ENCODE measurements at places on chromosomes 11 and 22.
A peak's percentile ranks its signal among the peaks of the same experiment; 100 is the strongest.

DNA sequence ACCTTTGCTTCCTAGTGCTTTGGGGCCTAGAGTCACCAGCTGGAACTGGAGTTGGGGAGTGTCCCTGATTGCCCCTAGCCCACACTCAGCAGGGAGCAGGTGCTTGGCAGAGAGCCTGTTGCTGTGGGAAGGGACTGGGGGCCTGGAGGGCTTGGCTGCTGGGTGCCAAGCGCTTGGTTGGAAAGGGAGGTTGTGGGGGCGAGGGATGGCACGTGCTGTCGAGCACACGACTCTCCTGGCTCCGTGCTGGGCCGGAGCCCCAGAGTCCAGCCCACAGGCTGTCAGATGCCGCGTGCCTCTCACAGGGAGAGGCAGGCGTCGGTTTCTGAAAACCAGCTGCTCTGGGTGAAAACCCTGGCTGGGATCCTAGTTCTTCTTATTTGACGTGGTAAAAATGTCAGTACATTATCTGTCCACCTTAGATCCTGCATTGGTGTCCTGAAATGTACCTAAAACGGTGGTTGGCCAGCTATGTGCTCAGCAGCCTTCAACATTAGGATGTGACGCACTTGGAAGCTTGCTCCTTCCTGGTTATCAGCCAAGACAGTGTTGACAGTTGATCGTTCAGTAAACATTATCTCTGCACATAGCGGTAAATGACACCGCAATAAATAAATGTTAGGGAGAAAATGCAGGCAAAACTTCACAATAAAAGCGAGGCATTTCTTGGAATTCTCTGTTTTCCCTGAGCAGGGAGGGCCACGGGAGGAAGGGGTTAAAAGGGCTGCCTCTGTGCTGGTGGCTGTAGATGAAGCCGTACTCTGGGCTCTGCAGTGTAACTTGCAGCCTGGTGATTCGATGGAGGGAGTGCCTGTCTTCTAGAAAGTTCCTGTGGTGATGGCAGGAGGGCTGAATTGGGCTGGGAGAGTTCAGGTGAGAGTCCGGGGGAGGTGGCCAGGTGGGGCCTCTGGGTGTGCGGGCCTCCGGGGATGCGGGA lies 29.2 kb downstream of the GRAMD4 start:
- DNase-seq: no peak

GRCh38 chr11:61378713-61379313 lies 13.6 kb upstream of the TMEM216 start:
- DNase-seq: no peak

DNA sequence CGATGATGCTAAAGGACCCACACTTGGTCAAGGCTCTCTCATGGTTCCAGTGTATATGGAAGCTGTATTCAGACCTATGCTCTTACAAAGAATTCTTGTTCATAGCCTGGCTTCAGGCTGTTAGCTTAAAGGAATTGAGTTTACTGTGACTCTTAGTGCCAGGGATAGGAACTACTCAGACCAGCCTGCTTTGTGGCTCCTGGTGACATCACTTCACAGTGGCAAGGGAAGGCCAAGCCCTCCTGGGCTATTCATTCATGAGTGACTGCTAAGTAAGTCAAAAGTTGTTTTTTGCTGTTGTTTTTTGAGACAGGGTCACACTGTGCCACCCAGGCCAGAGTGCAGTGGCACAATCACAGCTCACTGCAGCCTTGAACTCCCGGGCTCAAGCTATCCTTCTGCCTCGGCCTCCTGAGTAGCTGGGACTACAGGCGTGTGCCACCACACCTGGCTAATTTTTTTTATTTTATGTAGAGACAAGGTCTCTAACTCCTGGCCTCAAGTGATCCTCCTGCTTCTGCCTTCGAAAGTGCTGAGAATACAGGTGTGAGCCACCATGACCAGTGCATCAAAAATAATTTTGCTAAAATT lies 9.6 kb downstream of the ART5 start:
- DNase-seq: no peak

DNA sequence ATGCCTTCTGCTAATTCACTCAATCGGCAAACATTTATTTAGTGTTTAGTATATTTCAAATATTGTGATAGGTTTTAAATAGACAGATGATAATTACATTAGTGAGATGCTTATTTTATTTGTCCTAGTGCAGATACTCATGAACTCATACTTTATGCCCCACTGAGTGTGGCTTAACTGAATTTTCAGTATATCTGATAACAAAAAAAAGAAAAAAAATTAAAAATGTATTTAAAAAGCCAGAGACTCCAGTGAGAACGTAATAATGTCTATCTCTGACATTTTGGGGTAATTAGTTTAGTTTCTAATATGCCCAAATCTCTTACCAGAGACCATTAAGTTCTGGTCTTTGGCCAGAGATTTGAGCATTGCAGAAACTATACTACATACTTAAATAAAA lies 332.6 kb upstream of the CHORDC1 start:
- DNase-seq: no peak

GRCh38 chr11:129972611-129973010 lies 30.0 kb downstream of the PRDM10 start:
- DNase-seq: no peak

GRCh38 chr11:18705651-18706281 lies 7.2 kb downstream of the TMEM86A start:
- no peak for DNase-seq

GRCh38 chr11:63289658-63290057 lies 46.3 kb upstream of the SLC22A25 start:
- no peak for DNase-seq

- DNase-seq: no peak
Measured at GRCh38 chr22:23264610-23265367, 84.5 kb downstream of the BCR start.

- no peak for DNase-seq
Measured at GRCh38 chr11:14444441-14445189, 55.0 kb downstream of the COPB1 start.

- no peak for DNase-seq
Measured at GRCh38 chr11:102680945-102681344, 24.6 kb downstream of the MMP27 start.

- DNase-seq: no peak
Measured at GRCh38 chr11:125155767-125156166, 8.8 kb upstream of the PKNOX2 start.

DNA sequence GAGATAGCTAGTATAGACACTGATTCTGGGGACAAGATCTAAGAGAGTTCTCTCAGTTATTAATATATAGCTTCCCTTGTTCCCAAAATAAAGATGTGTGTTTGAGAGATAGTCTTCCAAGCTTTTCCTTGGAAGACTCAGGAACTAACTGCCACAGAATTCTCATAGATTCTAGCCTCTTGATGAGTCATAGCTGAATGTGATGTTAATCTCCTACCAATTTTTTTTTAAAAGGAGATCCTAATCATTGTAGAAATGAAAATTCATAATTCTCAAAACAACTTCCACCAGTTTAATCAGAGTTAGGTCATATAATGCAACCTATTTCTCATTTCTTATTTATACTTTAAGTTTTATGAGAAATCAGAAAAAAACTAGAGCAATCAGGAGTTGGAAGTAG lies 148.8 kb downstream of the JRKL start:
- DNase-seq: no peak

DNA sequence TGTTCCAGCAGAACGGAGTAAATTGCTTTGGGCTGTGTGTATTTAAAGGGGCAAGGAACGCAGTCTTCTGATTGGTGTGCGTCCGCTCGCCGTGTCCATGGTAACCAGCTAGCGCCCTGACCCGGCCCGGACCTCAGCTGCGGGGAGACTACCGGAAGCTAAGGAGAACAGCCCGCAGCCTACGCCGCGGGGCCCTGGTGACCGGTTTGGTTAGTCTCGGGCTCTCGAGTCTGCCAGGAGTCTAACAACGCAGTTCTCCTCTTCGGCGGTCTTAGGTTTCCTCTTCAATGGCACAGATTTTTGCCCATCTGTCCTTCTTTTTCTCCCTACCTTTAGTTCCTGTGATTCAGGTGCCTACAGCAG lies 3.5 kb upstream of the OR56A3 start:
- no peak for DNase-seq

GRCh38 chr22:18029686-18030267 lies 5.4 kb upstream of the MICAL3 start:
- DNase-seq: no peak

DNA sequence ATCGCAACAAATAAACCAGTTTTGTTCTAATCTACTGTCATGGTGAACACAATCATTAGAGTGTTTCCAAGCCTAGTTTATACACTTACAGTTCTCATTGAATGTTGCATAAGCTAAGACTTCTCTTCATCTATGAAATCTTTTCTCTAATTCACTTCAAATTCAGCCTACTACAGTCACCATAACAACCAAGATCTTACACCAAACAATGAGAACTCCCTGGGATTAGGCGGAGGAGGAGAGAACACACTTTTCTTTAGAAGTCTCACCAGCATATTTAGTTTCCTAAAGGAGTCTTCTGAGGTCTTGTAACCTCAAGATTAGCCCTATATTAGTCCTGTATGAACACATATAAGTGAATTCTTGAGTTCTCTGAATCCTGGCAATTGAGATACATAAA lies 1889.7 kb downstream of the LRRC4C start:
- no peak for DNase-seq

GRCh38 chr11:119651802-119652584 lies 77.0 kb downstream of the NECTIN1 start:
- no peak for DNase-seq

- DNase-seq: peak; percentile 89
Measured at GRCh38 chr11:536841-537621, at the start of gene LRRC56. Gene LRRC56 (plus strand): TSS chr11:537527. CDS start chr11:540685, 3,158 bp downstream.

DNA sequence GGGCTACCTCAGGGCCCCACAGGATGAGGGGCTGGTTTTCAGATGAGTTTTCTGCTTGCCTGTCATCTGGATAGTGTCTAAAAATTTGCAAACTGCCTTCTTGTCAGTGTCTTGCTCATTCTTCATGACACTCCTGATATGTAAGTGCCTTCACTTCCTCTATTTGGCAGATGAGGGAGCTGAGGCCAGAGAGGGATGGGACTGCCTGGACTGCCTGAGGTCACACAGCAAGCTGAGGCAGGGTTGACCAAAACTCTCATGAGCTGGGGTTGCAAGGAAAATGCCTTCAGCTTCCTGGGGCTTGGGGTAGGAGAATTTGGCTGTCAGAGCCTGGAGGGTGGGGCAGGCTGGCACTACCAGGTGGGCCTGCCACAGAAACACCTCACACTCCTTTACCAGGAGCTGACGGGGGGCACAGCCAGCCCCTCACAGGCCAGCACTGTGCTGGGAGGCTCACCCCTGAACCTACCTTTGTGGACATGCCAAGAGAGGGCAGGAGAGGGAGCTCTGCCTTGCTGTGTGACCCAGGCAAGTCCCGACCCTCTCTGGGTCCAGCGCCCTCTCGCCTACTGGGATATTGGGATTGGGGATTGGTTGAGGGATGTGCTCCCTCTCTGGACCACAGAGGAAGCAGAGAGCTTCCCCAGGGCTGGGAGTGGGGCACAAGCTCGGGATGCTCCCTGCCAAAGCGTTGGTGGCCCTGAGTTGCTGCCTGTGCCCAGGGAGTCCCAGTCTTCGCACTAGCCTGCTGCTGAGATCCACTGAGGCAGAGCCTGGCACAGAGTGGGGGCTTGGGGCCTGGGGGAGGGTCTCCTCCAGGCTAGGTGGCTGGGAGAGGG lies 1.9 kb upstream of the P2RY6 start:
- DNase-seq: no peak

GRCh38 chr22:19526702-19527111 lies 2.5 kb upstream of the CLDN5 start:
- no peak for DNase-seq

GRCh38 chr22:20271114-20271994 lies 3.2 kb upstream of the RTN4R start:
- DNase-seq: no peak

DNA sequence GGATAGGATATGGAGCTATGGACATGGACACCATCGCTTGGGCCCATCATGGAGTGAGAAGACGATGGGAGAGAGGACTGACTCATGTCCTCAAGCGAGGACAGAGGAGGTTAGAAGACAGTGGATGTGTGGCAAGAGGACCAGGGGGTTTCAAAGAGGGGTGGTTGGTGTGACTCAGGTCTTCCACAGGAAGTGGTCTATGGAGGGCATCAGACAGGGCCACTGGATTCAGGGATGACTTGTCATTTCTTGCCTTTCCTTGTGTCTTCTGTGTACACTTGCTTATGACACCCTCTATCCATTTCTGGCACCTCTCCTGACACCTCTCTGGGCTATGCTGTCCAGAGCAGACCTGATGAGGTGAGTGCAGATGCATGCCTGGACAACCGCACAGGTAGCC lies 115.4 kb downstream of the OSBP2 start:
- no peak for DNase-seq

- no peak for DNase-seq
Measured at GRCh38 chr11:12143461-12144258, 33.3 kb downstream of the MICAL2 start.

- no peak for DNase-seq
Measured at GRCh38 chr11:109993786-109994185, 99.4 kb upstream of the ZC3H12C start.

DNA sequence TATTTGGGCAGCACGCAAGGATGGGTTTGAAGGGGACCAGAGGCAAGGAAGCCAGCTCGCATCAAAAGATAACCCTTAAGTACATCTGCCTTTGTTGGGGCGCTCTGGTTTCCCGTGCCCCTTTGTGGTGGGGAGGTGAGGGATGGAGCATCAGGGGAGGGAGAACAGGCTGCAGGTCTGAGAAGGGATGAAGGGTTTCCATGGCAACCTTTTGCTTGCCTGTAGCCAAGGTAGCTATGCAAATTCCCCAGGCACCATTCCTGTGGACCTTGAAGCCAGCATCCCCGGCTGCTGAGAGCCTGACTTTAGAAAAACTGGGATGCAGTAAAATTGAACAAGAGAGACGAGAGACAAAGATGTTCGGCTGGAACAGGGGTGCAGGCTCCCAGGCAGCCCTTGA lies 75.7 kb downstream of the SEZ6L start:
- DNase-seq: no peak

- DNase-seq: no peak
Measured at GRCh38 chr11:44604171-44604581, 38.7 kb downstream of the CD82 start.

DNA sequence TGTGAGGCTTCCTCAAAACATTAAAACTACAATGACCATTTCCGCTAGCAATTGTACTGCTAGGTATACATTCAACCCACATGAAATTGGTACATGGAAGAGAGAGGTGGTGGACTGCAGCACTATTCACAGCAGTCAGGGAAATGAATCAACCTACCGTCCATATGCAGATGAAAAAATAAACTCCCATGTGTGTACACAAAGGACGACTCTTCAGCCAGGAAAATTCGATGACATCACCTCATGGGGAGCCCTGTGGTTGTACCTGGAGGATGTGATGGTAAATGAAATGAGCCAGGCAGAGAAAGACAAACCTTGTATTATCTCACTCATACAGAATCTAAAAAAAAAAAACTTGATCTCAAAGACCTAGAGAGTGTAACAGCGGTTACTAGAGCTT lies 23.3 kb downstream of the RFPL3 start:
- no peak for DNase-seq

- DNase-seq: no peak
Measured at GRCh38 chr11:44116234-44116830, 20.9 kb downstream of the EXT2 start.

- DNase-seq: no peak
Measured at GRCh38 chr11:119093942-119094815, 7.5 kb downstream of the DPAGT1 start.
